ENCODE measurements at places on chromosomes 5 and 9.

- no peak for DNase-seq
Measured at GRCh38 chr9:127885508-127886281, 8.2 kb upstream of the AK1 start.

- DNase-seq: no peak
Measured at GRCh38 chr5:132887283-132887682, 13.8 kb downstream of the LEAP2 start.

- peak; percentile 90 for DNase-seq
Measured at GRCh38 chr5:78518365-78519197, 130.0 kb downstream of the LHFPL2 start.

DNA sequence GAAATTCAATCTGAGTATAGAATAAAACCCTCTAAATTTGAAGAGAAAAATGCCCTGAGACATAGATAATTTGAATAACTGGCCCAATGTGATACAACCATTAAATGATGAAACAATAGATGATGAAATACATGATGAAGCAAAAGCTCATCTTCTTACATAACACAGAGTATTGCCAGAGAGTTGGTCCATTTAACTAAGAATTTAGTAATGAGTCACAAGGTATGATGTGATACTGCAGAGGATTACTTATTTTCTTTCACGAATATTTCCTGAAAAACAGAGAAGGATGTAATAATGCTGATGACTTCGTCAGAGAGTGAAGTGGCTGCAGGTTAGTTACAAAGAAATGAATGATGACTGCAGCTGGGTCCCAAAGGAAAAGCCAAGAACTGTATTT, 379.3 kb downstream of the CDH12 start:
- no peak for DNase-seq

GRCh38 chr9:78601957-78602565, 305.1 kb downstream of the PSAT1 start:
- no peak for DNase-seq

DNA sequence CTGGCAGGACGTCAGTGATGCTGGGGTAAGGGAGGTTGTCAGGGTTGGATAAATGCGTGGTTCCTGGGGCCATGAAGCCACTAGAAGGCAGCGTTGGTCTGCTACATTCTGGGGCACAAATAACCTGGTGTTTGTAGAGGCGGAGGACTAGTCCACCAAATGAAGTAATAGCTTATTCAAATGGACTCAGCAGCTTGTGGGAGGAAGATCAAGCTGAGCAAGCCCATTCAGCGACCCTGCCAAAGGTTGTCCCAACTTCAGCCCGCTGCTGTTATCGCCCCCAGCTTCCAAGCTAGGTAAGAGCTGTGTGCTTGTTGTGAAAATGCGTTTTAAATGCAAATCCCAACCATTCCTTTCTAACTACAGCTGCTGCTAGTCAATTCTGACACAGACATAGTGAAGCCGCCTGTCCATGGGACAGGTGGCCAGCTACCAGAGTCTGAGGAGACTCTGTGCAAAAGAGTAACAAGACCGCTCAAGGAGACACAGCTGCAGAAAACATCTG, 7.6 kb upstream of the FAM240B start:
- peak; percentile 77 for DNase-seq

- DNase-seq: no peak
Measured at GRCh38 chr5:43038496-43038989, 1.6 kb downstream of the ANXA2R start.

DNA sequence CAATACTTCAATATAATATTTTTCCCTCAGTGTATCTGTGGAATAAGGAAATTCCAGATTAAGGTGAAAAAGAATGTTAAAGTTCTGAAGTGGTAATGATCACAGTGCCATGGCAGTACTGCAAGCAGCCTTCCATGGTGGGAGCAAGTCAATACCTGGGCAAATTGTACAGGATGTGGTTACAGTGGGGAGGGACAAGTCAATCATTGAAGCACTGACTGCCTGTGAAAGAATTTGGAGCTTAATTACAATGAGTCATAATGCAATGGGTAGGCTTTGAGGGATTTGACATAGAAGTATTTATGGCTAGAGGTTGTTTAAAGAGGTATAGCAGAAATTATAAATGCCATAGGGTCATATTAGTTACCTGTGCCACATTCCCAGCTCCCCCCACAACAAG, 786.5 kb upstream of the ACO1 start:
- DNase-seq: peak; percentile 82

- DNase-seq: no peak
Measured at GRCh38 chr5:96852759-96853158, 23.5 kb upstream of the ERAP2 start.

GRCh38 chr5:139482050-139482889, at the start of gene STING1:
TSS of gene STING1 (minus strand) at chr5:139482758. CDS start at chr5:139481704, 1,054 bp downstream.
- no peak for DNase-seq

GRCh38 chr9:96858018-96858573, 3.8 kb upstream of the ZNF782 start:
- peak; percentile 93 for DNase-seq

DNA sequence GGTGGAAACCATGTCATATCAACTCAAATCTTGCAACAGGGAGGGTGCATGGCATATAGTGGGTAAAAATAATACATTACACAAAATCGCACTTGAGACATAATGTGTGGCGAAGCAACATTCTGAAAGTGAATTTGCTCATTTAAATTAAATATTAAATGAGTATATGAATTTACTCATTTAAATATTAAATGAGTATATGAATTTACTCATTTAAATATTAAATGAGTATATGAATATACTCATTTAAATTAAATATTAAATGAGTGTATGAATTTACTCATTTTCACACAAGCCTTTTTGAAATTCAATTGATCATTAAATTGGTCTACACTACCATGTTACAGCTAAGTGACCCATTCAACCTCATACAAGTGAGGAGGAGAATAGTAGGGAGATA, 10.5 kb downstream of the MAST4 start:
- DNase-seq: no peak

DNA sequence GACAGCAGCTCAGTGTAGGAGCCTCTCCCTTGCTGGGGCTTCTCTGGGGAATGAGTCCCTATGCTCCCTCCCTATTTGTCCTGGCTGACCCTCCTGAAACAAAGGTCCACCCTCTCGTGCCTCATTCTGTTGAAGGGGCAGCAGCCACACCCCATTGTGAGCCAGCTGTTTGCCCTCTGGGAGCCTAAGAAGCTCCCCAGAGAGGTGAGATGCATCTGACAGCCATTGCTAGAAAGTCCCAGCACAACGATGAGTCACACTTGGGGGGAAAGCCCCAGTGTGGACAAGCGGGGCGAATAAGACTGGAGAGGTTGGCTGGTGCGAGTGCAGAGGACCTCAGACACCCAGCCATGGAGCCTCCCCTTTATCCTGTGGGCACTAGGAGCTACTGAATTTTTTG, 101.4 kb downstream of the PPARGC1B start:
- no peak for DNase-seq

GRCh38 chr9:93540305-93540704, 36.1 kb upstream of the PHF2 start:
- DNase-seq: no peak

- no peak for DNase-seq
Measured at GRCh38 chr5:173781432-173781815, 106.7 kb upstream of the CPEB4 start.

- DNase-seq: no peak
Measured at GRCh38 chr5:65742565-65743231, 20.7 kb downstream of the NLN start.

DNA sequence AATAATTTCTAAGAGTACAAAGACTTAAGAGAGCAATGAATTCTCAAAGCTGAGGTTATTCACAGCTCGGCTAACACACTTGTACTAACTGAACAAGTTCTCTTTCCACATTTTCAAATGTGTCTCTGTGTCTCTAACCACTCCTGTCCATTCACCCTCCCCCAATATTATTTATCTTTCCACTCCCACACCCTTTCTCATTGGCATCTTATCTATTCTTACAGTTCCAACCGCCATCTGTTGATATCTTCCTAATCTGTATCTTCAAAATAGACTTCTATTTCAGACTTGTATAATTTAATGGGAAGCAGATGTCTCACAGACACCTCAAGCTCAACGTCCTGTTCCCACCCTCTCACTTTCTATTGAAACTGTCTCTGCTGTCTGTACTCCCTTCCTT, 205.9 kb downstream of the ANXA1 start:
- no peak for DNase-seq

GRCh38 chr9:15211160-15211814, 95.7 kb downstream of the TTC39B start:
- peak; percentile 78 for DNase-seq

DNA sequence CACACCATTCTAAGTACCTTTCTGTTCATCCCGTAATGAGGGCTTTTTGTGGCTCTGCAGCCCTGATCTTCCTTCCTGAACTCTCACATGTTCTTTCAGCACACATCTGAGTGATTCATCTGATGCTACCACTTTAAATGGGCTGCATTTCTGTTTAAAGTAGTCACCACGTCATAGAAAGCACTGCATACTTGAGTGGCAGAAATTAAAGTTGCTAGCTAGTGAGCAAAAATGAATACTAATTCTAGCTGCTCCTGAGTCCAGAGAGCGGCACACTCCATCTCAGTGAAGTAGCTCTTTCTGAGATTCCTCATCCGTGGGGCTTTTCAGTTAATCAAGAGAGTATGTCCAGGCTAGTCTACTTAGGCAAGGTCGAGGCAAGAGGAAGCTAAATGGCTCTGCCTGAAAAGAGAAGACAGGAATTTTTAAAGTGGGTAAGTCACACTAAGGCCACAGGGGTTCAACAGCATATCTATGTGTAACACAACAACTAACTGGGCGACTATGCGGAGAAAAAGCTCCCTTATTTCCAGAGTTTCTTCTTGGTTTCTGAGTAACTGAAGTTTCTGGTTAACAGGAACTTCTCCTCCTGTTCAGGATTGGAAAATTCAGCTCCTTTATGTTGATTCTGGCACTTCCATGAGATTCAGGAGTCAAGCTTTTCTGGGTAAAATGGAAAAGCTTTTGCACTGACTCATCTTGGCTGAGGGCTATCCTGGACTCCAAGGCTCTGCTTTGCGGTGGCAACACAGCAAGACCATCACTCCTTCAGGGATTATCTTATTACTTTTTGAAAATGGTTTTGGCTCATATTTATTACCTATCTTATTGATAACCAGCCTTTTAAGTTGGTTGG, 109.5 kb downstream of the TAF11L14 start:
- DNase-seq: peak; percentile 67

DNA sequence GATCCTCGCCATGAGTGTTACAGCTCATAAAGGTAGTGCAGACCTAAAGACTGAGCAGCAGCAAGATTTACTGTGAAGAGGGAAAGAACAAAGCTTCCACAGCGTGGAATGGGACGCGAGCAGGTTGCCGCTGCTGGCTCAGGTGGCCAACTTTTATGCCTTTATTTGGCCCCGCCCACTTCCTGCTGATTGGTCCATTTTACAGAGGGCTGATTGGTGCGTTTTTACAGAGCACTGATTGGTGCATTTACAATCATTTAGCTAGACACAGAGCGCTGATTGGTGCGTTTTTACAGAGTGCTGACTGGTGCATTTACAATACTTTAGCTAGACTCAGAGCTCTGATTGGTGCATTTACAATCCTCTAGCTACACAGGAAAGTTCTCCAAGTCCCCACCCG, 13.9 kb downstream of the PLK2 start:
- DNase-seq: no peak

GRCh38 chr9:78396087-78396486, 99.2 kb downstream of the PSAT1 start:
- DNase-seq: peak; percentile 59

GRCh38 chr9:1274334-1274733, 224.2 kb downstream of the DMRT2 start:
- no peak for DNase-seq

GRCh38 chr9:134624621-134625181, 16.9 kb upstream of the COL5A1 start:
- peak; percentile 98 for DNase-seq

DNA sequence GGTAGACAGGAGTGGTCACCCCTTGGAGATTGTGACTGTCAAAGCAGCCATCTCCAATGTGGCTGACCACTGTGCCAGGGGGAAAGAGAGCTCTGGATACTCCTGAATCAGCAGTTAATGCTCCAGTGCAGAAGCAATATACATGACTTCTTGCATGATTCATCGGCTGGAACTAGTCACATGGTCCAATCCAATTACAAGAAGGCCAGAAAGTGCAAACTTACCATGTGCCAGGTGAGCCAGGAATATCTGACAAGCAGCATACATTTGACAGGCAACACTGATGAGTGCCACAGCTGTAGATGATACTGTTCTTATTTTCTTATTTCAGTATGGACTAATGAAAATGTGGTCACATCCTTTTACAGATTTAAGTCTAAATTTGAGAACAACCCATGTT, 440.0 kb upstream of the MPDZ start:
- DNase-seq: no peak

GRCh38 chr9:15725953-15726352, 173.1 kb downstream of the CCDC171 start:
- DNase-seq: no peak

GRCh38 chr5:5046680-5047502, 93.2 kb upstream of the ADAMTS16 start:
- no peak for DNase-seq

GRCh38 chr9:85117831-85118230, 448.3 kb downstream of the NTRK2 start:
- no peak for DNase-seq

- no peak for DNase-seq
Measured at GRCh38 chr9:34377404-34377746, 677 bp upstream of the MYORG start.

DNA sequence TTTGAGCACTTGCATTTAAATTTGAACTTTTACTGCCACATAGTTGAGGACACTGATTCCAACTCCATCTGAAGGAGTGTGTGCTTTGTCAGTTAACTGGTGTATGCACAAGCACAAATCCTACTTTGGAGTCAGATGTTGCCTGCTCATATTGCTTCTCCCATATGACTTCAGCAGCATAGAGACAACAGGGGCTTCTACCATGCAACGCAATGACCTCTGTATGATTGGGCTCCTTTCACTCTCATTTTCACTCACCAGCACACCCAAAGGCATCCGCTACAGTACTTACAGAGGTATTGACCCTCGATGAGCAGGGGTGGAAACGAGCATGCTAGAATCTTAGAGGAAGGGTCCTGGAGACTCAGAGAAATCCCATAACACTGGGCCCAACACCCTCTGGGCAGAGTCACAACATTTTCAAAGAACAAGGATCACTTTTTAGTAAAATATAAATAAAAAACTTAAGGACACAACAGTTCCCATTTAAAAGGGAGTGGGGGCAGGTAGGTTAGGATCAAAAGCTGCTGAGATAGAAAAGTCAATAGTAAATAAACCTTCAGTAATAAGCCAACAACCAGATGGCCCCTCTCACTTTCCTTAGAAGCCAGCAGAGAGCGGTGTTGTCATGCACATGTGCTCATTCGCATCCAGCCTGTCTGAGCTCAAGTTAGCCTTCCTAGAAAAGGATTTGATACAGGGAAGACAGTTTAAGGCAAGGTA, 203.8 kb downstream of the SNCAIP start:
- peak; percentile 81 for DNase-seq

- DNase-seq: no peak
Measured at GRCh38 chr9:93464395-93464794, 11.0 kb upstream of the FAM120AOS start.

DNA sequence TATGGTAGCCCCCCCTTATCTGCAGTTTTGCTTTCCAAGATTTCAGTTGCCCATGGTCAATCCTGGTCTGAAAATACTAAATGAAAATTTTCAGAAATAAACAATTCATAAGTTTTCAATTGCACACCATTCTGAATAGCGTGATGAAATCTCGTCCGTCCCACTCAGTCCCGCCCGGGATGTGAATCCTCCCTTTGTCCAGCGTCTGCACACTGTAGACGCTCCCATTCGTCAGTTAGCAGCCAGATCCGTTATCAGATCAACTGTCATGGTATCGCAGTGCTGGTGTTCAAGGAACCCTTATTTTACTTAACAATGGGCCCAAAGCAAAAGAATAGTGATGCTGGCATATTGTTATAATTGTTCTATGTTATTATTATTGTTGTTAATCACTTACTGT, 98.6 kb downstream of the TMEM215 start:
- DNase-seq: no peak

- DNase-seq: no peak
Measured at GRCh38 chr5:35830587-35830986, 26.1 kb upstream of the IL7R start.
